ENCODE measurements at places on chromosomes 4 and X. TPM values are rescaled to one million over a fixed set of nuclear protein-coding genes. Genes with fewer than 3 reads are reported as not detected.
A peak's percentile ranks its signal among the peaks of the same experiment; 100 is the strongest.

DNA sequence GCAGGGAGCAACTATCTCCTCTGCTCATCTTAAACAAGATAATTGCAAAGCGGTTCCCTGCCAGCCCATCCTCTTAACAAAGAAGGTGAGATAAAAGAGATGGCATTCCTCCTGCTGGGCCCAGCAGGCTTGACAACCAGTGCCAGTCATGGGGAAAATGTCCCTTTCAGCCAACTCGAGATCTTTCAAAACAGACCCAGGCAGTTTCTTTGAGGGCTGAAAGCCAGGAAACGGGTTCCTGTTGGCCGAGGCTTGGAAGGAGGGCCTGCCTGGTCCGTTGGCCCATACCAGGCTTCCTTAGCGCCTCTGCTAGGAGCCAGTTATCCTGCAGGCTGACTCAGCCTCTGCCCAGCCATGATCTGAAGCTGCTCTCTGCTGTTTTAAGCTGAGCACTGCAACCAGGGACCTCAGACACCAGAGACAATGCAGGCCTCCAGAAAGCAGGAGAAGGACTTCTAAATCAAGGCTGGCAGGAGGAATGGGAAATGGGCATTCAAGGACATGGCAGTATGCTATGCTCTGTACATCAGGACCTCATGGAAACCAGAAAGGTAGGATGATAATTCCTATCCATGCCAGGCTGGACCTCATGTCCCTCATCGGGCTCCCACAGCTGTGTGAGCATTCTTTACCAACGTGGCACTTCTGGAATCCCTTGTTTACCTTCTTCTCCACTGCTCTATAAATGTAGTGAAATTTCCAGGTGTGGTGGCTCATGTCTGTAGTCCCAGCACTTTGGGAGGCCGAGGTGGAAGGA lies 42.4 kb upstream of the SLC2A9 start:
- no peak for DNase-seq

DNA sequence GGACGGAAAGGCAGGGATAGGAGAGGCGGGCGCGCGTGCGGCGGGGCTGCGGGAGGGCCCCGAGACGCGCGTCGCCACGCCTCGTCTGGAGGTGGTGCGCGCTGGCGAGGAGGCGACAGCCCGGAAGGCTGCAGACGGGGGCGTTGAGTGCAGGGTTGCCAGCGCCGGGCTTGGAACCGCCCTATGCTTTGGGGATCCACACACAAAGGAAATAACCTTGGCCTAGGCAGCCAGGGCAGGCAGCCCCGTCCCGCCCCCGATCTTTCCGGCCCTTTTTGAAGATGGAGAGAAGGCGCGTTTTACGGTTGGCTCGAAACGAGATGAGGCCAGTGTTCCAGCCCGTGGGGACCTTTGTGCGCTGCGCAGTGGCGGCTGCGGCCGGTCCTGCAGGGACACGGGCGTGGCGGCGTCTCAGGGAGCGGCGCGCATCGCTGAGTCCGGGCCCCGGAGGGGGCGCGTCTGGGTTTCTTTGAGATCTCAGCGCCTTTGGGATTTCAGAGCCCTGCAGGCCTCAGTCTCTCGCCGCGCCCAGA lies 50.8 kb upstream of the TRIM2 start:
- DNase-seq = peak; percentile 80

Gene BGN
- total RNA-seq = not detected

DNA sequence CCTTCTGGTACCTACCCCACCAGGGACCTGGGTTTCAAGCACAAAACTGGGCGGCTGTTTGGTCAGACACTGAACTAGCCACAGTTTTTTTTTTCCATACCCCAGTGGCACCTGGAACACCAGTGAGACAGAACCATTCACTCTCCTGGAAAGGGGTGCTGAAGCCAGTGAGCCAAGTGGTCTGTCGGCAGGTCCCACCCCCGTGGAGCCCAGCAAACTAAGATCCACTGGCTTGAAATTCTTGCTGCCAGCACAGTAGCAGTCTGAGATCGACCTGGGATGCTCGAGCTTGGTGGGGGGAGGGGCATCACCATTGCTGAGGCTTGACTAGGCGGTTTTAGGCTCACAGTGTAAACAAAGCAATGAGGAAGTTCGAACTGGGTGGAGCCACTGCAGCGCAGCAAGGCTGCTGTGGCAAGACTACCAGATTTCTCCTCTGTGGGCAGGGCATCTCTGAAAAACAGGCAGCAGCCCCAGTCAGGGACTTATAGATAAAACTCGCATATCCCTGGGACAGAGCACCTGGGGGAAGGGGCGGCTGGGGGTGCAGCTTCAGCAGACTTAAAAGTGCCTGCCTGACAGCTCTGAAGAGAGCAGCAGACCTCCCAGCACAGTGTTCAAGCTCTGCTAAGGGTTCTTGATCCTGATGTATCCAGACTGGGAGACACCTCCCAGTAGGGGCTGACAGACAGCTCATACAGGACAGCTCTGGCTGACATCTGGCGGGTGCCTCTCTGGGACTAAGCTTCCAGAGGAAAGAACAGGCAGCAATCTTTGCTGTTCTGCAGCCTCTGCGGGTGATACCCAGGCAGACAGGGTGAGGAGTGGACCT lies 223.0 kb downstream of the COX18 start:
- no peak for DNase-seq

DNA sequence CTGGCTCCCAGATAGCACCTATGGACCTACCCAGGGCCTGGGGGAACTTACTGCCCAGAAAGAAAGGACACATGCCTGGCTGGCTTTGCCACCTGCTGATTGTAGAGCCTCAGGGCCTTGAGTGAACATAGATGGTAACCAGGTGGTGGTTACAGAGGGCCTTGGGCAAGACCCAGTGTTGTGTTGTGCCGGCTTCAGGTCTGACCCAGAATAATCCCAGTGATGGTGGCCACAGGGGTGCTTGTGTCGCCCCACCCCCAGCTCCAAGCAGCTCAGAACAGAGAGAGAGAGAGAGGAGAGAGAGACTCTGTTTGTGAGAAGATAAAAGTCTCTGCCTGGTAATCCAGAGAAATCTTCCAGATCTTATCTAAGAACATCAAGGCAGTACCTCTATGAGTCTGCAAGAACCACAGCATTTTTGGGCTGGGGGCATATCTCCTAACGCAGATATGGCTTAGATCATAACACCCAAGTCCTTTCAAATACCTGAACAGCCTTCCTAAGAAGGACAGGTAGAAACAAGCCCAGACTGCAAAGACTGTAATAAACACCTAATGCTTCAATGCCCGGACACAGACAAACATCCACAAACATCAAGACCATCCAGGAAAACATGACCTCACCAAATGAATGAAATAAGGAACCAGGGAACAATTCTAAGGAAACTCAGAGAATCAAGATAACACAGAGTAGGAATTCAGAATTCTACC lies 16.3 kb upstream of the RP2 start:
- no peak for DNase-seq

Gene SMARCA1
- 2.9 TPM for total RNA-seq

Gene CYP4V2
- total RNA-seq = 41.4 TPM

DNA sequence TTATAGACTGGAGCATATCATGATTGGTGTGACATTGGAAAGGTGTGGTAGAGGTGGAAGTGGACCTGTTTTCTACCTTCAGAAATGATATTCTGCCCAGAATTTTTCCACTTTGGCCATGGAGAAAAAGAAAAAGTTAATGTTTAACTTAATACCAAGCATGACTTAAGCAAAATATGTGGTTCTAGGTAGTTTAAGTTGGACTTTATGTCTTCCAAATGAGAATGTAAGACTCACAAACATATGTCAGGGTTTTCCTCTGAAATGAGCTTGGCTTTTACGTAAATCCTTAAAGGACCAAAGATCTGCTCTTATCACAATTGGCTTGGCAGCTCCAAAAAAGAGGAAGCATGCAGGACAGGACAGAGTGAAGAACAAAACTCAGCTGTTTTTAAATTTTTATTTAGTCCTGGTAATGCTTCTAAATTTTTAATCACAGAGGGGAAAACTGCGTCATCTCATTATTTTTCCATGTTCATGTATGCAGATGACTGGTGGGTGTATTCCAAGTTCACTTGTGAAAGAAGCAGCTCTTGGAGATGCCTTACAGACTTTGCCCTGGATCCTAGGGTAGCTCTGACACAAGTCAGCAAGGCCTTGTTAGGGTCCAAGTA lies 98.2 kb downstream of the ANK2 start:
- DNase-seq = no peak

DNA sequence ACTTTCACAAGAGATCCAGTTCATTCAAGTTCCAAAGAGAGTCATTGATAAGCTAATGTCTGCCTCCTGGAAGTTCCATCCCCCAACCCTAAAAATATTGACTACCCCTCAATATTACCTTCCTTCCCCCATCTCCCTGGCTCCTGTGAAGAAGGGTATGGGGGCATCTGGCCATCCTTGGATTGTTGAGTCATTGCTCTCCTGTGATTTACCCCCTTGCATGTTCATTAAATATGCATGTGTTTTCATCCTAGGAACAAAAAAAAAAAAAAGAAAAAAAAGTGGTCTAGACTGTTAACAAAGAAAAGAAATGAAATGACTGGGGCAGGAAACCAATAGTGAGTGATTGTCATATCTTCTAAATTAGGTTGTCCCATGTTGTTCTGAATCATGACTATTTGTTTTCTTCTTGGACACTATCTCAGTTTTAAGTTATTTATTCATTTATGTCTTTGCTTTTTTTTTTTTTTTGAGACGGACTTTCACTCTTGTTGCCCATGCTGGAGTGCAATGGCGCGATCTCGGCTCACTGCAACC lies 51.9 kb upstream of the HUWE1 start:
- DNase-seq = no peak

GRCh38 chrX:16997313-16997712 lies 50.9 kb downstream of the REPS2 start:
- no peak for DNase-seq

- no peak for DNase-seq
Measured at GRCh38 chrX:14718403-14718802, 154.5 kb downstream of the FANCB start.

DNA sequence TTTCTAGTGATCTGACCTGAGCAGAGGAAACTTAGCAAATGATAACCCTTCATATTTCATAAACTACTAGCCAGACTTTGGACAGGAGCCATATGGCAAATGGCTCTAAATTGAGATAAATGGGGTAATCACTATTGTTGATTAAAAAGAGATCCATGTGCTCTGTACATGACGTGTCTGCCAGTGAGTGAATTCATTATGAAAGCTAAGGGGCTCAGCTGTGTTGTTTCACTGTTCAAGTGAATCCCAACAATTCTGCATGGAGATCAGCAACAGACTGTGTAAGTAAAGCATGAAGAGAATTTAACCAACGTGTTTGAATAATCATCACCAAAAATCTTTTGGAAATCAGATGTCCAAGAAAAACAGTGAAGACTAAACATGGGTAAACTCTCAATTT lies 9.5 kb upstream of the QRFPR start:
- DNase-seq = no peak

Gene KLHL4
- total RNA-seq = not detected

DNA sequence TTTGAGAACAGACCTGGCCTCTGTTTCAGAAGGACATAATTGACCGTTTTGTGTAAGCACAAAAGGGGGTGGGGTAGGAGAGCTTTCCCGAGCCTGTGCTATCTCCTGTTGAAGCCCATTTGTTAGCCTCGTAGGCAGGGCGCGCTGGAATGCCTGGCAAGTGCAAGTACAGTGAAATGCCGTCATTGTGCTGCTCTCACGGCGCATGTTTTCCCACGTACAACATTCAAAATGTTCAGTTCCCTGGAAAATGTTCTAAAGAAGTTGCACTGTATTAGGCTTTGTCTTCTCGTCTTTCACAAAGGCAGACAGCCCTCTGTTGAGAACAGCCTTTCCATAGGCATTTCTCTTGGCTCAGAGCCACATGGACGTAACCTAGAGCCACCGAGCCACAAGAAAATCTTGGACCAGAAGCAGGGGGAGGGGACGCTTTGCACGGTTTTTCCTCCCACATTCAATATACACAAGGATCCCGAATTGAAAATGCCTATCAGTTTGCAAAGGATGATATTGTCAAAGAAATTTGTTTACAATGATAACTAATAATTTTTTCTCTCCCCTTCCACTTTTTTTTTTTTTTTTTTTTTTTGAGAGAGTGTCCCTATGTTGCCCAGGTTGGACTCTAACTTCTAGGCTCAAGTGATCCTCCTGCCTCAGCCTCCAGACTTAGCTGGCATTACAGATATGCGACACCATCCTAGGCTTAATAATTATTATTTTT lies 54.6 kb upstream of the RAPGEF2 start:
- DNase-seq = no peak

Gene UGT2B17
- total RNA-seq = not detected

Gene DUX4
- not detected for total RNA-seq

DNA sequence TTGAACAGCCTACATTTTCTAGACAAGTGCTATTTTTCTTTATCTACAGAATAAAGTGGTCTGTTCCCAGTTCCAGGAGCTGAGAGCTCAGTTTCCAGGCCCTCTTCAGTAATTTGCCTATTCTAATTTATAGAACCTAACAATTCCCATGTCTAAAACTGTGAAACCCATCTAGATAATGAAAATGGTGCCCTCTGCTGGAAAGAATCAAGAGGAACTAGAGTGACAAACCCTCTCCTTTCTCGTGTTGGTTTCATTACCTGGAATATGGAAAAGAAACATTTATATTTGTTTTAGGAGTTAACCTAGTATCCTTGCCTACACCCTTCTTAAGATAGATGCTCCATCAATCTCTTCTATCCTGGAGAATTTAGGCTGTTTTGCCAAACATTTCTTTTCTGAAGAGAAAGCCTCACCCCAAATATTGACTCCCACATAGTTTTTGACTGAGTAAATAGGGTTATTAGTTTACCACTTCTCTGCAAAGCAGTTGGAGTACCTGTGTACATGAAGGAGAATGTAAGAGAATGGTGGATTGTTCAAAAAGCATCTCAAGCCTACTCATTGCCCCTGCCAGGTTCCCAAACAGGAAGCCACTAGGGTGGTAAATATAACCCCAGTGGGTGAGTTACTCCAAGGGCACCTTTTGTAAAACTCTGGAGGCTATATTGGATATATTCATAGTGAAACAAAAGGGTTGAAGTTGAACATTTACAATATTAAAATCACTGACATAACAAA lies 121.6 kb downstream of the RASL11B start:
- peak; percentile 34 for DNase-seq

DNA sequence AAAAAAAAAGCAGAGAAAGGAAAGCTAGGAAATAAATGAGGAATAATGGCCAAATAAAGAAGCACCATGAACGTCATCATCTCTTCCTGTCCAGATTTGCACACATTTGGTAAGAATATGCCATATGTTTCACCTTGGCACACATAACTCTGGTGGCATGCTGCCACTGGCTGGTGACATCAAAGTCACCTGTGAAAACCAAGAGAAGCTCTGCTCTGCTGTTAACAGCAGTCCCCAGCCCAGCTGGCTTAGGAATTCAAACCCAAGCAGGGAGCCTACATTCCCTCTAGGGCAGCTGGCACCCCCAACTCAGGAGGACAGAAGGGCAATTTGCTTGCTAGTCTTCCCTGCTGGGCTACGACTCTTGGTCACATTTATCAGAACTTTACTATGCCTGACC lies 77.6 kb downstream of the RASL11B start:
- no peak for DNase-seq

Gene RFC1
- total RNA-seq = 66.4 TPM
